Stimulated activated CD8-positive, alpha-beta memory T cell treated with anti-CD3 and anti-CD28 coated beads, Interleukin-4, amount 100 ng/mL, for 1 hour (primary cell): ENCODE measurements at places on chromosomes 1 and 21.

DNA sequence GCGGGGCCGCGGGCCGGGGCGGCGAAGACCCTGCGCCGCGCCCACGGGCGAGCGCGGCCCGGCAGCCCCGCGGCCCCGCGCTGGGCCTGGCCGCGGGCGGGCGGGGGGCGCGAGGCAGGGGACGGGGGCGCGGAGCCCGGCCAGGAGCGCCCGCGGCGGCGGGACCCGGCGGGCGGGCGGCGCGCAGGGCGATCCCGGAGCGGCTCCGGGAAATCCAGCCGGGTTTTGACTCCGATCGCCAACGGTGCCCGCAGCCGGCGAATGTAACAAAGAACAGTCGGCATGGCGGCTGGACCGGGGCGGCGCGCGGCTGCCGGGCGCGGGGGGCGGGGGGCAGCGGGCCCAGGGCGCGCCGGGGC, 334 bp downstream of the PRDM15 start:
- DNase-seq, result peak; percentile 53

GRCh38 chr1:69295265-69295664, 272.5 kb upstream of the LRRC7 start:
- DNase-seq, result no peak

DNA sequence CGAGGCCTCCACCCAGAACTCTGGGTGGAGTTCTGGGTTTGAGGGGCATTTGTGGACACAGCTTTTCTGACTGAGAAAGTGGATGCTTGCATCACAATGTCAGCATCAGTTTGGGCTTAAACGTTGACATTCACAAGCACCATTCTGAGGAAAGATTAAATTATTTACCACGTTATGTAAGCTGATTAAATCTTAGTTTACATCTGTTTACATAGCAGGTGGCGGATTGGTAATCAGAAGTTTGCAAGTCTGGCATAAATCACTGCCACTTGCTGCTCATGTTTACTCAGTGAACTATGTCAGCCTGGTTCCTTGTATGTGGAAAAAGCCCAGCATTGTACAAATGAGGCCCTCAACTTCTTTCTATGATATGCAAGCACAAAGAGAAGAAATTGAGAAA, 310.1 kb downstream of the PAPPA2 start:
- no peak for DNase-seq

GRCh38 chr1:183103147-183103546, 79.9 kb downstream of the LAMC1 start:
- DNase-seq, result no peak

- no peak for DNase-seq
Observed at GRCh38 chr1:116916002-116916401, 6.3 kb downstream of the PTGFRN start.

DNA sequence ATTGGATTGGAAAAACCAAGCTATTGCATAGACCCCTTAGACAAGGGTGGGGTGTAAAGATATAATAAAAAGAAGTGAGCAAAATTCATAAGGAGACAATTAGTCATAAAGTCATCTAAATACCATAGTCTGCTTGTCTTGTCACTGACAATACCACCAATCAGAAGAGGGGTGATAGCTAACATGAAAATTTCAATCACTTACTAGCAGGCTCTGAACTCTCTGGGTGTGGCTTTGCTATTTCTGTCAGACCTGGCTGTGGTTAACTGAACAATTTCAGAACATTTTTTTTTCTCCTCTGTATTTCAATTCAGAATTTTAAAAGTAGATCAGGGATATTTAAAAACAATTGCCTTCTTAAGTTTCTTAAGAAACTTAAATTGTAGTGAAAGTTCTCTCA, 158.5 kb upstream of the PRMT6 start:
- no peak for DNase-seq

- DNase-seq, result no peak
Observed at GRCh38 chr1:248906753-248907661, 972 bp downstream of the PGBD2 start.

DNA sequence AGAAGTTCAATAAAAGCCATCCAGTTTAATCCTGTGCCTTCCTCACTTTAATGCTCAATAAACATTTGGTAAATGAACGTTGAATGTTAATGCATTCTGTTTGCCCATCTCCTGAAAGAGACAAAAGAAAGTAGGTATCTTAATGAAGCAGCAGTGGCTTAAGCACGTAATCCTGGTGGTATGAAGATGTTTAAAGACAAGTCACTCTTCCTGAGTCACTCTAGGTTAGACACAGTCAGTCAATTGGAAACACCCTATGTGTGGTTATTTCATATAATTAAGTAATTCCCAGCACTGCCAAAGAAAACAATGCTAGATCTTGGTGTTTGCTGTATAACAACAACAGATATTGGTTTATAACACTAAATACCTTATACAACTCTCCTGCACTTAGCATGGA, 334.0 kb upstream of the FMN2 start:
- no peak for DNase-seq

GRCh38 chr21:37787456-37787855, 128.8 kb downstream of the KCNJ6 start:
- no peak for DNase-seq

DNA sequence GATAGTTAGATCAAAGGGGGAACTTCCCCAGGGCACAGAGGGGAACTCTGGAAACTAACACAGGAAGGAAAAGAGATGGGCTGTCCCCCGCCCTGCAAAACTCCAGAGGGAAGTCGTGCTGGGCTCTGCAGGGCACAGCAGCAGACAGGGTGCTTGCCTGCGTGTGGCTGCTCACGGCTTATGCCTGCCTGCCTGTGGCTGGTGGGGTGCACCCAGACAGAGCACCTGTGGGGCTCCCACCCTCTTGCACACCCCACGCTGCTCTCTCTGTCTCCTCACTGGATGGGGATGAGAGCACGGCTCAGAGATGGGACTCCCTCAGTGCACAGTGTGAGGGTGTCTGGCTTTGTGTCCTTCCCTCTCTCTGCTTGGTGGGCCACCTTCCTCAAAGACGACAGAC, 13.5 kb upstream of the ETV3L start:
- DNase-seq, result no peak

DNA sequence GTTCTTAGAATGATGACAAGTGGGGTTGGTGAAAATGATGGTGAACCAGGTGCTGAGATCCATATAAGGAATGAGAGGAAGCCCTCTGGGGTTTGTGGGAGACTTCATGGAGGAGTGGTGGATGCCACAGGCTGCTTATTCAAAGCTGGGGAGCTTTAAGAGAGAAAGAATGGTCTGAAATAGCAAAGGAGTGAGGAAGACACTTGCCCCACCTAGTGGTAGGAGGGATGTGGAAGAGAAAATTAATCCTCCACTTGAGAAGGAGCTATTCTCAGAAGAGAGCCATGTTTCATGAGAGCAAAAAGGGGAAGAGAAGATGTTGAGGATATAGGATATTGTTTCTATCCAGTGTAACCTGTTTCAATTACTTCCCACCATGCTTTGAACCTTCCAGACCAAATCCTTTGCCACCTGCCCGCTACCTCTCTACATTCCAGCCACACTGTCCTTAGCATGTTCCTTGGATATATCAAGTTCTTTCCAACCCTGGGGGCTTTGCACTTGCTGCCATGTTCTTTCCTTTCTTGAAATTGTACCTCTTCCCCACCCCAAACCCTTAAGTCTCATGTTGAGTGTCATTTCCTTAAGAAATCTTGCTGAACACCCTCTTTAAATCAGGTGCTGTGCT, 19.6 kb upstream of the ZNF648 start:
- DNase-seq, result no peak

DNA sequence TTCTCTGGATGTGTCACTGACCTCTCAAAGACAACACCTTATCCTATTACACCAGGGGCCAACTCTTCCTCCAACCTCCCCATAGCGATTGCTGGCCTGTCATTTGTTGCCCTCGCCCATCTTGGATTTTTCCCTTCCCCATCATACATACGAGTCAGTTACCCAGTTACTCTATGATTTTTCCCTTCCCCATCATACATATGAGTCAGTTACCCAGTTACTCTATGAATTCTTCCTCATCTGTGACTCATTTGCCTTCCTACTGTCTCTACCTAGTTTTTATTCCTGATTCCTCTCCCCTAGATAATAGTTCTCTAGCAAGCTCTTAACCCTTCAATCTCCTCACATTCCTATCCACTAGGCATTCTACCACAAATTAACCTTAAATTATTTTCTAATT, 178.8 kb downstream of the NR5A2 start:
- DNase-seq, result no peak

- no peak for DNase-seq
Observed at GRCh38 chr1:56397409-56397808, 182.0 kb downstream of the PLPP3 start.

DNA sequence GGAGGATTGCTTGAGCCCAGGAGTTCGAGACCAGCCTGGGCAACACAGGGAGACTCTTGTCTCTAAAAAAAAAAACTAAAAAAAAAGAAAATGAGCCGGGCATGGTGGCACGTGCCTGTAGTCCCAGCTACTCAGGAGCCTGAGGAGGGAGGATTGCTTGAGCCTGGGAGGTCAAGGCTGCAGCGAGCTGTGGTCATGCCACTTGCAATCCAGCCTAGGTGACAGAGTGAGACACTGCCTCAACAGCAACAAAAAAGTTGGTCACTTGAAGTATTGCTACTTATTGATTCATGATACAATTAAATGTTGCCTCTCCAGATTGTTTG, 57.9 kb upstream of the CXADR start:
- DNase-seq, result no peak

- no peak for DNase-seq
Observed at GRCh38 chr1:37493336-37494098, 19.1 kb downstream of the ZC3H12A start.

- DNase-seq, result no peak
Observed at GRCh38 chr1:39676948-39677548, 5.1 kb upstream of the NT5C1A start.

- DNase-seq, result no peak
Observed at GRCh38 chr1:14094611-14095400, 394.8 kb downstream of the PRDM2 start.

DNA sequence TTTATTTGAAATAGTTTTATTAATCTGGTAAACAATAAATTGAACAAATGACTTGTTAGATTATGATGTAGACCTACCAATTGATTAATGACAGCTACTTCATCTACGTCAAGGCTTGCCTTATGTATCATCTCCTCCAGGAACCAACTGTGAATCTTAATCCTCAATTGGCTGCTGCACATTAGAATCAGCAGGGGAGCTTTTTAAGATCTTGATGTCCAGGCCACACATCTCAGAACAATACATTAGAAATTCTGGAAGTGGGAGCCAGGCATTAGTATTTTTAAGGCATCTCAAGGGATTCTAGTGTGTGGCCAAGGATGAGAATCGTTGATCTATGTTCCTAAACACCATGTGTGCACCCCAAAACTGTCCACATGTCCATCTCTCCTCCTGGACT, 52.0 kb upstream of the LYPLAL1 start:
- no peak for DNase-seq

DNA sequence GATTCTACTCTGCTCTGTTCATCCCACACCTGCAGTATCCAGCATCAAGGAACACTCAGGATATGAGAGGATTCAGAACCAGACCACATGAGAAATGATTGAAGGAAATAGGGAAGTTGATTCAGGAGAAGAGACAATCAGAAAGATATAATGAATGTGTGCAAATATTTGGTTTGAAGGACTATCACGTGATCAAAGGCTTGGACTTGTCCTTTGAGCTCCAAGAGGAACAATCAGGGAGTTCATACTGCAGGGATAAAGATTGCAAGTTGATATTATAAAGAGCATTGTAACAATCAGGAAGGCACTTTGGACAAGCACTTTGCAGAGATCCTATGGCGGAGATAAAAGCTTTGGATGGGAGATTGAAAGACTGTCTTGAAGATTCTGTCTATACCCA, 13.9 kb upstream of the PIGM start:
- no peak for DNase-seq

DNA sequence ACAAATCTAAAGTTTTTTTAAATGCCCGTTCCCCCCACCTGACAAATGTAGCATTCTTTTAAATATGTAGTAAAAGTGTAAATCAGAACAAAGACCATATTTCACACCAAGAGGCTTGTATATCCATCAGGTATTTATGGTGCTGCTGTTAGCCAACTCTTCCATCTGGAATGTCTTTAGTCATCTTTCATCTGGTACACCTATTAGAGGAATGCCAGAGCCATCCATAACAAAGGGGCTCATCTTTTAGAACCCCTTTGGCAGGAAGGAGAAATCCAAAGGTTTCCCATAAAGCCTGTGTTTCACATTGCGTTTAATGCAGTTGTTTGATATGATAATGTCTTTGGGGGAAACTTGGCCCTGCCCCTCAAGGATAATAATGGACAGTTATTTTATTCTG, 79.3 kb upstream of the C1orf87 start:
- DNase-seq, result no peak

GRCh38 chr1:83787246-83787998, 211.5 kb downstream of the TTLL7 start:
- DNase-seq, result no peak

DNA sequence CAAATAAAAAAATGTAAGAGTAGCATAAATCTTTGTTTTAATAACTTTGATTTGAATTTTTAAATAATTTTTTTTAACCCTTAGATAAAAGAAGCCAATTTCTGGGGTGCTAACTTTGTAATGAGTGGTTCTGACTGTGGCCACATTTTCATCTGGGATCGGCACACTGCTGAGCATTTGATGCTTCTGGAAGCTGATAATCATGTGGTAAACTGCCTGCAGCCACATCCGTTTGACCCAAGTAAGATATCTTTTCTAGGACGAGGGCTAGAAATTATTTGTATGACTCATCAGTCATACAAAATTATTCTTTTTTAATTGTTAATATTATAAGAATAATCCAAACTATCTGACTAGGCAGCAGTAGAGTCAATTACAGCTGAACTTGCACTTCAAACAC, 71.2 kb downstream of the GPR161 start:
- no peak for DNase-seq

DNA sequence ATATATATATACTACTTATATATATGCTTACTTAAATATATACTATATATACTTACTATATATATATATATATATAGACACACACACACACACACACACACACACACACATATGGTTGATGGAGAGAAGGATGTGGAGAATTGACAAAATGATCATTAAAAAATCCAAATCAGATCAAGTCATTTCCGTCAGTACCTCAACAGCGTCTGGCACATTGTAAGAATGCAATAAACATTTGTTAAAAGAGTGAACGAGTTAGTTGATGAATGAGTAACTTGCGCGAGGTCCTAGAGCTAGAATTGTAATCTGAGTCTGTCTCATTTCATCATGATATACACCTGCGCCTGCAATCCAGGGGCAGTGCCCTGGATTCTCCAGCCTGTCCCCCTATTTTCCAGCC, 243.0 kb upstream of the MAP1LC3C start:
- no peak for DNase-seq

GRCh38 chr1:212700892-212701819, 1.5 kb upstream of the BATF3 start:
- no peak for DNase-seq

GRCh38 chr21:27528697-27529096, 561.8 kb upstream of the ADAMTS5 start:
- DNase-seq, result no peak

GRCh38 chr1:247415423-247416361, at the start of gene NLRP3:
Gene NLRP3 (plus strand): TSS chr1:247416173. CDS start chr1:247418801, 2,628 bp downstream.
- DNase-seq, result peak; percentile 17

GRCh38 chr1:9069326-9070100, at the start of gene SLC2A5:
Gene SLC2A5 (minus strand): TSS chr1:9069635. CDS start chr1:9069536, 99 bp downstream.
- no peak for DNase-seq
